ENCODE measurements at places on chromosomes 16 and 17.

DNA sequence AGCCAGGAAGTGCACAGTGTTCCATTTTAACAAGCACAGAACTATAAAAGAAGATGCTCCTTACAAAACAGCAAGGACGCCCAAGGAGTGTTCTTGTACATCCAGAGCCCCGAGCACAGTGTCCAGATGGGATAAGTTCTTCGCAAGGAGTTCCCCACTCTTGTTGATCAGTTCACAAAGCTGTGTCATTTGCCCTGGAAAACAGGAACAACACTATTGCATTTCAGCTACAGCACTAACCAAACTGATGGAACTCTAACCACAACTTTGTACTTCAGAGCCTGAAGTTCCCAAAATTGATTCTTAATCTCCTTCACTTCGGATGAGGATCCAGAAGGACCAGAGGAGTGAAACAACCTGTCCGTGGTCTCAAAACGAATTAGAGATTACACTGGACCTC is 5.1 kb downstream of the COPS3 start:
- peaks cover 45% of the 10 kb centered on the region for H3K36me3 ChIP-seq
- H3K4me3 ChIP-seq = no peak overlapping the region
- no peaks in the 10 kb centered on the region for H3K27me3 ChIP-seq
- peaks cover 35% of the 10 kb centered on the region for H3K4me1 ChIP-seq
- DNase-seq = no peak

GRCh38 chr16:56977216-56977615 is 12.1 kb upstream of the NLRC5 start:
- no peak for DNase-seq
- no peaks in the 10 kb centered on the region for H3K27me3 ChIP-seq
- H3K4me3 ChIP-seq = no peak overlapping the region
- H3K36me3 ChIP-seq = no peaks in the 10 kb centered on the region
- H3K4me1 ChIP-seq = no peaks in the 10 kb centered on the region
- no peak overlapping the region for H3K27ac ChIP-seq

DNA sequence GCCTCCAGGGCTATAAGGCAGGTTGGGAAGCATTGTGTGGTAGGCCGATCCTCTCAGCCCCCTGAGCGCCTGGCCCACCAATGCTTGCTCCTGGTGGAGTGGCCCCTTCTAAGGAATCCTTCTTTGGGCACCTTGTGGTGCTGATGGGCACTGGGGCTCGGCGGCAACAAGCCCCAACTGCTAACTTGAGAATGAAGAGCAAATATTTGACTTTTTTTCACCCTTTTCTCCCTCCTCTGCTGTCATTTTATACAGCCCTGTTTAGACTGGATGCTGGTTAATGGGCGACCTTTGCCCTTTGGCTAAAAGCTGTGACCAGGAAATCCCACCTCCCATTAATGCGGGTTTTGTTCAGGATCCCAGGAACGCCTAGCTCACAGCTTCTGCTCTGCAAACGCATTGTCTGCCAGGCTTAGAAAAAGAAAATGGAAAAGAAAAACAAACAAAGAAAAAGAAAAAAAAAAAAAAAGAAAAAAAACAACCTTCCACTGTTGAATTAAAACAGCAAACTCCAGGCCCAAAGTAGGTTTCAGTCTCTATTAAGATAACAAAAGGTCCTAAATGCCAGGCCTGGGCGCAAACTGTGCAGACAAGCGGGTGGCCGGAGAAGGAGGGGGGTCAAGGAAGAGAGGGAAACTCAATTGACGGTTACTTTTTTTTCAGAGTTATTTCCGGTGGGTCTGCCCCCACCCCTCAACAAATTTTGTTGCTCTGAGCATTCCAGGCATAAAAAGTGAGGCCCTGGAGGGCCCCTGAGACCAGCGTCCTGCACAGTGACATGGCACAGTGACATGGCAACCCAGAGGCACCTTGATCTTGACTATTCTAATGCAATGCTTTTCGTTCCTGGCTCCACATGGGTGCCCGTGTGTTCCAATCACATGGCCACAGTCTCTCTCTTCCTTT is 301.4 kb downstream of the MAF start:
- no peak overlapping the region for H3K4me3 ChIP-seq
- no peaks in the 10 kb centered on the region for H3K4me1 ChIP-seq
- no peaks in the 10 kb centered on the region for H3K27me3 ChIP-seq
- no peak for DNase-seq
- no peak overlapping the region for H3K27ac ChIP-seq

DNA sequence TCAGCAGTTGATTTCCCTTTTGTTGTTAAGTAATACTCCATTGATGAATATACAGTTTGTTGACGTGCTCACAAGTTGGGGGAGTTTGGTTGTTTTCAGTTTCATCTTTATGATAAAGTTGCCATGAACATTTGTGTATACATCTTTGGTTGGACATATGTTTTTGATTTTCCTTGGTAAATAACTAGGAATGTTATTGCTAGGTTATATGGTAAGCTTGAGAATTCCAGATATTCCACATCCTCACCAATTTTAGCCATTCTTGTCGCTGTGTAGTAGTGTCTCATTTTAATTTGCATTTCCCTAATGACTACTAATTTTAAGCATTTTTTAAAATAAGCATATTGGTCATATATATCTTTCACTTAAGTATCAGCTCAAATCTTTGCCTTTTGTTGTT is 55.0 kb upstream of the RASL10B start:
- no peak overlapping the region for H3K27ac ChIP-seq
- no peak overlapping the region for H3K4me3 ChIP-seq
- no peak for DNase-seq

GRCh38 chr17:29546830-29547229 is 20.0 kb downstream of the ABHD15 start:
- H3K4me3 ChIP-seq = no peak overlapping the region
- no peaks in the 10 kb centered on the region for H3K27me3 ChIP-seq
- H3K36me3 ChIP-seq = peaks cover 30% of the 10 kb centered on the region

DNA sequence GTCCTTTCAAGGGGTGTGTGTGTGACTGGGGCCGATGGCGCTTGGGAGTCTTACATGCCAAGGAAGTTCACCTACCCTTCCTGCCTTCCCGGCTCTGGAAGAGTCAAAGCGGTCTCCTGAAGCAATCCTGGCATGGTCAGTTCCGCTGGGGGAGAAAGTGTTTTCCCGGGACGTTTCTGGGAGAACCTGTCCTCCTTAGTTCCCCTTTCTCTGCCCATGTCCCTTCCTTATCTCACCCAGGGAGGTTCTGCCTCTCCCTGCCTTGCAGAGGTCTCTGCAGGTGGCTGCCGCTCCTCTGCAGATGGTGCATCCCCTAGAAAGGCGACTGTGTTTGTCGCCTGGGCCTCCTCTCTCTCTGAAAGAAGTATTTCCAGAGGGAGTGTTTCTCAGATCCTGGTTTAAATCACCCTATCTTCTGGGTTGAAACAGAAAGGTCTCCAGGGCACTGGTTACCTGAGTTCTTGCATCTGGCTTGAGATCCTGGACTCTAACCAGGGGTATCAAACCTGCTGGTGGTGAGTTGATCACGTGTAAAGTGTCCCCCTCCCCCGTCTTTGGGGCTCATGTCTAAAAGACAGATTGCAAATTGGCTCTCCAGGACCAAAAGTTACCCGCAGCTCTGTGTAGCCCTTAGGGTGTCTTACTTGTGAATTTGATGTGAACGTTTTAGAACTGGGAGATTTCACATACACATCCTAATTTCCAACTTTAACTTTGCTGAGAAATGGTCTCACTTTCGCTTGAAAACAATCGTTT is 1.9 kb downstream of the PRKCB start:
- H3K4me1 ChIP-seq = no peaks in the 10 kb centered on the region
- DNase-seq = no peak
- no peak overlapping the region for H3K27ac ChIP-seq
- peak overlapping the region; percentile 56 for H3K4me3 ChIP-seq
- no peaks in the 10 kb centered on the region for H3K27me3 ChIP-seq

- H3K4me1 ChIP-seq = no peaks in the 10 kb centered on the region
- H3K27me3 ChIP-seq = no peaks in the 10 kb centered on the region
- H3K36me3 ChIP-seq = peaks cover 36% of the 10 kb centered on the region
- DNase-seq = no peak
Observed at GRCh38 chr17:82076785-82077591, 11.4 kb upstream of the DUS1L start.

DNA sequence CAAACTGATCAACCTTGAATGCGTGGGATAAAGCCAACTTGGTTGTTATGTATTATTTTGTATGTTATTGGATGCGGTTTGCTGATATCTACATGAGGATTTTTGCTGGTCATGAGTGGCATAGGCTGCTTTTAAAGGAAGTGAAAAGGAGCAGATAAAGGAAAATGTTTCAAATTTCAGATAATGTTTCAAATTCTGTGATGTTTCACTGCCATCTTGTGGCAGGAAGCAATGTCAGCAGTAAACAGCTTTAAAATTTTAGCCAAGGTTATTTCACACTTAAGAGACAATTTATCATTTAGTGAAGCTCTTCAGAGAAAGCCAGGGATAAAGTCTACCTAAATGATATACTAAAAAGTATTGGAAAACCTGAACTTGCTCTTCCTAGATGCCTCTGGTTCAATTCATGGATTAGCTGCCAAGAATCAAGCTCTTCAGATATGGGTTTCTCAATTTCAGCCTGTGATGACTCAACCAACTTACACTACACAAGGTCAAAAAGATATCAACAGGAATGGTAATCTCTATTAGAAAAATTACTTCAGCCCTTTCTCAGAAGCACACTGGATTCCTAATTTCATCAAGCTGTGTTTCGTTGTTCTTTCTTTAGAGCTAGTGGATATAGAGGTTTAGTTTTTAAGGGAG is 136.0 kb upstream of the C17orf78 start:
- DNase-seq = no peak
- H3K4me1 ChIP-seq = no peaks in the 10 kb centered on the region
- no peak overlapping the region for H3K4me3 ChIP-seq
- H3K27me3 ChIP-seq = no peaks in the 10 kb centered on the region

DNA sequence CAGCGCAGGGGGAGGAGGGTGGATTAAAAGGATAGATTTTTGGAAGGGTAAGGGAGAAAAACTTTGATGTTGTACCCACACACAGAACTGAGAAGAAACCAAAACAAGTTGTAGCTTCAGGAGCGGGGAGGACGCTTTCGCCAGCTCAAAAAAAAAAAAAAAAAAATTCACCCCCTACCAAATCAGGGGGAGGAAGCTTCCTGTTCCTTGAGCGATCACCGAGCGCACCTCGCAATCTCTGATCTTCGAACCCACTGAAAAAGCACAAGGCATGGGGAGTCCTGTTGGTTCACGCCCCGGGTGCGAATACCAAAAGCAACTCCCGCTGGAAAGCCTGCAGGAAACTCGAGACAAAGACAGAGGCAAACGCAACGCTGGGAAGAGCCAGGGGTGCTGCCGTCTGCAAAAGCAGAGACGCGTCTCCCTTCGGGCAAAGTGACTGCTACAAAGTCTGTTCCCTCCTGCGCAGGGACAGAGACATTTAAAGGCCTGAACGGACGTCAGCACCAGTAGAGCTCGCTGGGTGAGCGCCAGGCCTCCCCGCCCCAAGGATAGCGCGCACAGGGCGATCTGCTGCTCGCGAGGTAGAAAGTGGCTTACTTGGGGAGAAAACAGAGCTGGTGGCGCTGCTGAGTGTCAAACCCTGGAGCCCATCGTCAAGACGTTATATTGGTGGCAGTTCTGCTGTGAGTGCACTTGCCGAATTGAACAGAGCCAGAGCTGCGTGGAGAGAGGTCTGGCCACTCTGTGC is 190.4 kb downstream of the USP22 start:
- DNase-seq = no peak
- H3K36me3 ChIP-seq = no peaks in the 10 kb centered on the region
- H3K4me1 ChIP-seq = no peaks in the 10 kb centered on the region
- H3K27me3 ChIP-seq = peaks cover 55% of the 10 kb centered on the region
- H3K4me3 ChIP-seq = no peak overlapping the region
- no peak overlapping the region for H3K27ac ChIP-seq

DNA sequence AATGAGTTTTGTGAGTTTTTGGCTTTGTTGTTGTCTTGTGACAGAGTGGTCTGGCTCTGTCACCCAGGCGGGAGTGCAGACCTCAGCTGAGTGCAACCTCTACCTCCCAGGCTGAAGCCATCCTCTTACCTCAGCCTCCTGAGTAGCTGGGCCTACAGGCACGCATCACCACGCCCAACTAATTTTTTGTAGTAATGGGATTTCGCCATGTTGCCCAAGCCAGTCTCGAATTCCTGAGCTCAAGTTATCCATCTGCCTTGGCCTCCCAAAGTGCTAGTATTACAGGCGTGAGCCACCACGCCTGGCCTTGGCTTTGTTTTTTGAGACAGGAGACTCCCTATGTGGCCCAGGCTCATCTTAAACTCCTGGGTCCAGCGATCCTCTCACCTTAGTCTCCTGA is 15.1 kb downstream of the CRK start:
- no peaks in the 10 kb centered on the region for H3K27me3 ChIP-seq
- peaks cover 11% of the 10 kb centered on the region for H3K36me3 ChIP-seq
- DNase-seq = no peak
- H3K4me1 ChIP-seq = no peaks in the 10 kb centered on the region
- H3K27ac ChIP-seq = no peak overlapping the region
- no peak overlapping the region for H3K4me3 ChIP-seq

GRCh38 chr17:32570081-32570396 is 83.2 kb downstream of the CDK5R1 start:
- no peaks in the 10 kb centered on the region for H3K27me3 ChIP-seq
- H3K27ac ChIP-seq = no peak overlapping the region
- DNase-seq = no peak
- no peaks in the 10 kb centered on the region for H3K36me3 ChIP-seq
- H3K4me3 ChIP-seq = no peak overlapping the region

DNA sequence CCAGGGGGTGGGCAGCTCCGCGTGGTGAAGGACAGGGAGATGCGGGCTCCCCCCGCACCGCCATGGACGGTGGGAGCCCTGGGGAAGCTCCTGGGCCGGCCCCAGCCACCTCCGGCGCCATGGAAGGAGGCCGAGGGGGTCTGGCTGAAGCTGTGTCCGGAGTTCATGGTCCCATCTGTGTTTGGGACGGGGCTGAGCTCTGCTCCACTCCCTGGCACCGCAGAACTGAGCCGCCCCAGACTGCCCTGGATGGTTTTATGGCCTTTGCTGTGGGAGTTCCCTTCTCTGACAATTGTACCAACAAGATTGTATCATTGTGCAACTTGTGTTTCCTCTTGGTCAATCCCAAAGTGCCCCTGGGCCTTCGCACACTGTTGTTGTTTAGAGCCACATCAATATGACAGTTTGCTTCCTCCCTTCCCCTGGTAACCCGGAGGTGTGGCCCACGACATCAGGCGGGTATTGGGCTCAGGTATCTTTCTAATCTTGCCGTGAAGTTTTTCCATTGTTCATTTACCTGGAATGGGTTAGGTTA is 942 bp downstream of the KRT23 start:
- DNase-seq = no peak
- H3K4me1 ChIP-seq = no peaks in the 10 kb centered on the region
- no peak overlapping the region for H3K27ac ChIP-seq
- H3K4me3 ChIP-seq = no peak overlapping the region
- H3K36me3 ChIP-seq = no peaks in the 10 kb centered on the region

All from upper lobe of right lung (tissue), 1 donor.